ENCODE measurements at places on chromosomes 2 and 18.
A peak's percentile ranks its signal among the peaks of the same experiment; 100 is the strongest.

- no peak for DNase-seq
Measured at GRCh38 chr2:198077477-198077876, 273.1 kb downstream of the PLCL1 start.

- no peak for DNase-seq
Measured at GRCh38 chr18:79928563-79928960, 22.9 kb downstream of the SLC66A2 start.

DNA sequence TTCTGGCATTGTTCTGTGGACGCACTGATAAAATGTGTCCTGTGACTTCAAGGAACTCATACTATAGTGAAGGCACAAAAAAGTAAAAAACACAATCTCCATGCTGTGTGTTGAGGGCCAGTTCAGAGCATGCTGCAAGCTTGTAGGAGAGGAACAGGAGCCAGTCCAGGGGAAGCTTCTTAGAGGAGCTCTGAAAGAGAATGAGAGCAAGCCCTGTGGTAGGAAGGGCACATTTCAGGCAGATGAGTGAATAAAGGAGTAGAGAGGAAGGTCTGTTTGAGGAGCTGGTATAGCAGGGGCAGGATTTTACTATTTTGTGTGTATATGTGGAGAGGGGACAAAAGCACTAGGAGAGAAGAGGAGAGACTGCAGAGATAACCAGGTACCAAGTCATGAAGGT is 478.3 kb downstream of the ZEB2 start:
- DNase-seq = no peak

GRCh38 chr18:70337139-70337972 is 48.5 kb downstream of the SOCS6 start:
- no peak for DNase-seq

DNA sequence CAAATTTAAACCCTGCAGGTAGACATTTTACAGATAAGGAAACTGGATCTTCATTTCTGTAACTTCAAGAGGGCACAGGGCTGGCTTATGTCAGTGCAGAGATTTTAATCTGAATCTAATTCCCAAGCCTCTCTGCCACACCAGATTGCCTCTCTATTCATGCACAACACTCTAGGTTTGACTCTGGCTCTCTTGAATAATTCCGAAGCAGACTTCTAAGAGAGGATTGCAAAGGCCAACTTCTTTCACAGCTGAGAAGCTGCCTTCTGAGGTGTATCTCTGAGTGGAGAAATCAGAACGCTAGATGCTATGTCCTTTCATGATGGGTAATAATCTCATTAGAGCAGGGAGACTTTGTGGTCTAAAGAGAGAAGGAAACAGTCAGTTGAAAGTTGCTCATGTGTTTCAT is 20.1 kb upstream of the MGAT5 start:
- DNase-seq = no peak

DNA sequence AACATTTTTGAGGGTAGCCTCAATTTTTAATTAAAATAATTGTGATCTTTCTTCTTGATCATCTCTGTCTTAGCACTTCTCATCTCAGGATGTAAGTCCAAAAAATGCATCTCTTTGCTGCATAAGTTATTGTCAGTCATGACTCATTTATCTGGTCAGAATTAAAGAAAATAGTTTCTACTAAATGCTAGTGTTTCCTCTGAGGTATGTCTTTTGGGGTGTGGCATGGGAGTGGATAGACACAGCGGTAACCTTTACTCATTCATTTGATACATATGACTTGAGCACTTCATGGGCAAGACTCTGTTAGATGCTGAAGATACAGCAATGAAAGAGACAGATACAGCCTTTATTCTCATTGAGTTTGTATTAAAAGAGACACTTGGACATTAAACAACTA is 284.7 kb downstream of the IRS1 start:
- DNase-seq = no peak

DNA sequence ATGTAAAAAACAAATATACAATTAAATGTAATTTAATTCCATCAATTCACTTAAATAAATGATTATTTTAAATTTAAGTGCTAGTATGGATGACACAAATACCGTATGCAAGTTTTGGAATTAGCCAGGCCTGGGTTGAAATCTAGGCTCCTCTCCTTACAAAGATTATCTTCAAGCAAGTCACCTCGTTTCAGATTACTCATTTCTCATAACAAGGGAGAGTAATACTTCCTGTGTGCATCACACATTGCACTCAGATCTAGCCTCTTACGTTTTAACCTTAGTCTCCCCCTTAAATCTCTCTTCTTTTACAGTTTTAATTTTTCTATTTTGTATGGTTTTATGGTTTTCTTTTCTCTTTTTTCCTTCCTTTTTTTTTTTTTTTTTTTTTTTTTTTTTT is 1475.9 kb upstream of the NXPH2 start:
- DNase-seq = no peak

DNA sequence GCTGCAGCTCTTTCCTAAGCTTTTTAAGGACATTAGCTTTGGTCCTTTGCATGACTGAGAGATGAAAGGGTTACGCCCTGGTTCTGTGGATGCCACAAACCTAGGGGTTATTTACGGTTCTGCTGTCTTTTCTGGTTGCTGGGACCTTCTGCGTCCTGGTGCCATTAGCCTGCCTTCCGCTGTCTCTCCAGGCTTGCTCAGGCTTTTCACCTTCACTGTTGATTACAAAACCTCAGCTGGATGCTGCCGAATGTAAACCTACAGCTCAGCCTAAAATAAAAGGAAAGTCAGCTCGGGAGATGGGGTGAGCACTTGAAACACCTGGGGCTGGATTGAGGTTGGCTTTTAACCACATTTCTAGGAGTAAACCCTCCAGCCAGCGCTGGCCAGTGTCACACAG is 130.9 kb upstream of the ARHGAP28 start:
- DNase-seq = no peak

DNA sequence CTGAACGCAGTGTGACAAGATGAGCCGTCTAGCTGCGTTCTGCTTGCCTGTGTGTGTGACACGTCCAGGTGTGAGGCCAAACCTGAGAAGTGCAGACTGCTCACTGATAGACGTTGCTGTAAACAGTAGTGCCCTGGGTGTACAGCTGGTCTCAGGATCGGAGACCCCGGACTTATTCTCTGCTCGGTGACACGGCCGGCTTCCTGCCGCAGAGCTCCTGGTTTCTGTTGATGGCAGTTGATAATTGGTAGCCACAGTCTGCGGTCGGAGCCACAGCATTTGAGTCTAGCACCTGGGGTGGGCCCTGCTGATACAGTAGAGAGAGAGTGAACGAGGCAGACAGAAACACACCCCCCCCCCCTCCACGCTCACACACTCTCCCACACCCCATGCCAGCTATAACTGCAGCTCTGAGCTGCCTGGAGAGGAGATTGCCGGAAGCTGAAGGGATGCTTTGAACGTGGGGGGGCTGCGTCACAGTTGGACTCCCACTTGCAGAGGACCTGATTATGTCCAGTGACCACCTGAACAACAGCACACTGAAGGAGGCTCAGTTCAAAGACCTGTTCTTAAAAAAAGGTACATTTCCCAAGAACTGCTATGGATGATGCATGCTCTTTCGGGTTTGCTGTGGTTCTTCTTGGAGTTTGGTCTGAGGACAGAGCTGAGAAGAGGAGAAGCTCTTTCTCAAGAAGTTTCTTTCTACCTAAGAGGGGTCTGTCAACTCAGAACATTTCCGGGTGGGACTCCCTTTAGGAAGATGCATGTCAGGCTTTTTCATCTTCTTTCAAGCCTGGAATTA is 114.0 kb downstream of the FAM210A start:
- no peak for DNase-seq

DNA sequence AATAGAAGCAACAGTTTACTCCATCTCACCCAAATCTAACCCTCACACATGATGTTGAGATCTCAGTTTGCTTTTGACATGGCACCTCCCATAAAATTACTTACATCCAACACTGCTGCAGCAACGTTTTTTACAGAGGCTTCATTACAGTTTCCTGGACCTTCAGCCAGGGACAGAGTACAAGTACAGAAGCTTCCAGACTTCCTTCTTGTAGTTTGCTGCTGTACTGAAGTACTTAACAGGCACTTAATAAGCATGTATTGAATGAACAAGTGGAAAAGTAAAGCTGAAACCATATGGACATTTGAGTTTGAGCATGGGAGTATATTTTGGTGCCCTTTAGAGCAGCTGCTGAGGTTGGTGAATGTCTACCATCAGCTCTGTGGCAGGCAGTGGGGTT is 514.2 kb downstream of the PTPRM start:
- no peak for DNase-seq

DNA sequence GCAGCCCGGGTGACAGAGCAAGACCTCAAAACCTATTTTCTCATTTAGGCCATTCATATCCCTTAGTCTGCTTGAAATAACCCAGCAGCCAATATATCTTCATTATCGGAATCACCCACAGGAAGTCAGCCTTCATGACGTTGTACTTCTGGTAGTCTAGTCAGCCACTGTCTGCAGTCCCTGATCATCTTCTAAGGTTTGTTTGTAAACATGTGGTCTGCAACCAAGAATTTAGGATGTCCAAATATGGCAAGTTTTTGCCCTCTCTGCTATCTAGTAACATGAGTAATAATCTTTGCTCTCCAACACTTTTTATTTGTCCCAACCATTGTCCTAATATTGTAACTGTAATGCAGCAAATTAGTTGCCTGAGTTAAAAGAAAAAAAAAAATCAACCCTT is 92.5 kb downstream of the PRPF40A start:
- DNase-seq = no peak

DNA sequence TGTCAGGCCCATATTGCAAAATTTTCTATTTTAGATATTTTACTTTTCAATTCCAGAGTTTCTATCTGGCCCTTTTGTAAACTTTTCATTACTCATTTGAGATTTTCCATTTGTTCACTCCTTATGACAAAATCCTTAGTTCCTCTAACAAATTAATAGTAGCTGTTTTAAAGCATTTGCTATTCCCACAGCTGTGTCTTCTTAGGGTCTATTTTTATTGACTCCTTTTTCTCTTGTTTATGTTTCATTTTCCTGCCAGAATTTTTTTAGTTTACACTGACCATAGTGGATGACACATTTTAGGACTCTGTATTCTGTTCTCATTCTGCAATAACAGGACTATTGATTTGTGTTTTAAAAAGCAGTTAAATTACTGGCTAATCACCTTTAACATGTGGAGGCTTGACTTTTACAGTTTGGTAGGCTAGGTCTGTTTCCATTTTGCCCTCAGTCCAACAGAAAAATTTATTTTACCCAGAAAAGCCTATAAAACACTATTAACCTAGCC is 30.0 kb downstream of the PID1 start:
- no peak for DNase-seq

DNA sequence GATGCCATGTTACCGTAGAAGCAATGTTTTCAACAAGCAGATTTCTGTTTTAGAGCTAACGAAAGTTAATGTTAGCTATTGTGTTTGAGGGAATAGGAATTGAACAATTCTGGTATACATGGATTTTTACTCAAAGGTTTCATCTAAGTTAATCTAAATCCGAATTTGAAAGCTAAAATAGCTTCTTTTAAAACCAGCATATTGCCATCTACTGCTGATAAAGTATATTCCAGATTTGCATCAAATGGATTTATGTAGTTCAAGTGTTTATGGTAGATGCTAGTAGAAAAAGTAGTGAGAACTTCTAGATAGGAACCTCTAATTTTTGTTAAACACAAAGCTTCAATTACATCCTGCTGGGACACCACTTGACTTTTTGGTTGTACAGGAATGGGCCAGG is 1569.5 kb upstream of the NXPH2 start:
- DNase-seq = no peak

DNA sequence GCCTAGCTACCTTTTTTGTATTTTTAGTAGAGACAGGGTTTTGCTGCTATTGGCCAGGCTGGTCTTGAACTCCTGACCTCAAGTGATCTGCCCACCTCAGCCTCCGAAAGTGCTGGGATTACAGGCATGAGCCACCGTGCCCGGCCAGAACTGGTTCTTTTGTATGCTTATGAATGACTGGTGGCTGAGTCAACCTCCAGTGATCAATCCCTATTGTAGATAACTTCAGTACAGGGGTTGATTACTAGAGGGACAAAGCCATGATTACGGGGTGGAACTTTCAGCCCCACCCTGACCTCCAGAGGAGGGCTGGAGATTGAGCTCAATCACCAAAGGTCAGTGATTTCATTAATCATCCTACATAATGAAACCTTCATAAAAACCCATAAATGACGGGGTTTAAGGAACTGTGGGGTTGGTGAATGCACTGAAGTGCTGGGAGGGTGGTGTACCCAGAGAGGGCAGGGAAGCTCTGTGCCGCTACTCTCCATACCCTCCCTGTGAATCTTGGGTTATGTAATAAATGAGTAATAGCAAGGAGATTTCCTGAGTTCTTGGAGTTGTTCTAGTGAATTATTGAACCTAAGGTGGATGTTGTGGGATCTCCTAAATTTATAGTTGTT is 281.8 kb upstream of the CXCR4 start:
- no peak for DNase-seq

DNA sequence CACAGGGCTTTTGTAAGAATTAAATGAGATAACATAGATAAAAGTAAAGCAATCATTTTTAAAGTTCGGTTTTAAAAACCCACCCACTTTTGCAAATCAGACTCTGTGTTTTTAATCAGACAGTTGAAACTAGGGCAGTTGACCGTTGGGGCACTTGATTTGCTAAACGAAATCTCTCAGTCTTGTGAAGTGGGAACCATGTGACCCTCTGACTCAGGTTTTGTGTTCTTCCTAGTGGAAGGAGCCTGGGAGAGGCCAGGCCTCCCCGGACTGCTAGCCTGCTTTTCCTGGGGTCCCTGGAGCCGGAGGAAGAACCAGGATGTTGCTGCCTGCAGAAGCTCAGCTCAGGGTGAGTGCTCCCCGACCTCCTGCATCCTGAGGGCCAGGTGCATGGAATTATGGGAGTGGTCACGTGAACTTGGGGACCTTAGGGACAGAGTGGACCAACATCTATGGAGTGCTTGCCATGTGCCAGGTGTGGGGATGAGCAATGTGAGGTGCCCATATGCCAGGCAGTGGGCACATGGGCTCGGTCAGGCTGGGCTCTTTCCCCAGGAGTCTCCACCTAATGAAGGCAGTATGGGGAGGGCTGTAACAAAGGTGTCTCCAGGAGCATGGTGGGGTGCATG is 3.9 kb downstream of the C2orf72 start:
- no peak for DNase-seq

- DNase-seq = peak; percentile 23
Measured at GRCh38 chr2:27071990-27072830, 756 bp upstream of the OST4 start.

DNA sequence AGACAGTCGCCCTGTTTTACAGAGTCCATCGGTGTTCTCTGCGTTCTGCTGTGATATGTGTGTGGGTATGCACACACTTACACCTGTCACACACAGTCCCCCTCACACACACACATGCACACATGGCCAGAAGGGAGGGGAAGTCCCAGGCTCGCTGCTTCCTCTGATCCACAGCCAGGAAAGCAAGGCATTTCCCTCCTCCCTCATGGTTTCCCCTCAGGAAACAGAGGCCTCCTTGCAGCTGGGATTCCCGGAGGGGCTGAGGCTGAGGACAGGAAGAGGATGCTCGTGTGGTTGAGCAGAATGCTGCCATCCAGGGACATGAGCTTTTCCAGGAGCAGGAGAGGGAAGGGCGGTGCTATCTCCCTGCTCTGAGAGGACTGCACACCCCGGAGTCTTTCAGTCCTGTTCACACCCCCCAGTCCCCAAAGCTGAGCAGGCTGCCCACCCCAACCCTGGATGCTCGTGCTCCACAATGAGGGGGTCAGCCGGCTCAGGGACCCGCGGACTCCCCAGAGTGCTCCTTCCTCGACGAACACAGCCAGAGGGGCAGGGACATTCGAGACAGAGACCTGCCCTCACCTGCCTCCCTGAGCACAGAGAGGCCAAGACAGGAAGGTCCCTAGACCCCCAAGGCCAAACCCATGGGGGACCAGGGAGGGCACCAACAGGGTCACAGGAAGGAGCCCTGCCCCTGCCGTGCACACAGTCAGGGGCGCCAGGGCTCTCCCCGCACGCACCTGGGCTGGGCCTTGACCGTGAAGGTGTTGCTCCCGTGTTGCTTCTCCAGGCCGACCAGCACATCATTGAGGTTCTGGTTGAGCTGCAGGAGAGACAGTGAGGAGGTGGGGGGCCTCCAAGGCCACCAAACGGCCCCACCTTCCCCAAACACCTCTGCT is 45.3 kb downstream of the BIN1 start:
- no peak for DNase-seq
